ENCODE measurements at places on chromosomes 16 and 17. TPM values are rescaled to one million over a fixed set of nuclear protein-coding genes. Genes with fewer than 3 reads are reported as not detected.

MSLN gene
- 14.6 TPM for polyA plus RNA-seq

GRCh38 chr17:10127819-10128425 is 70.5 kb downstream of the GAS7 start:
- peak; percentile 87 for DNase-seq

NRN1L gene
- 0.89 TPM for polyA plus RNA-seq

ZNF267 gene
- polyA plus RNA-seq, result not detected

GRCh38 chr17:69326377-69327059 is 415 bp downstream of the ABCA5 start:
- DNase-seq, result peak; percentile 20

DNA sequence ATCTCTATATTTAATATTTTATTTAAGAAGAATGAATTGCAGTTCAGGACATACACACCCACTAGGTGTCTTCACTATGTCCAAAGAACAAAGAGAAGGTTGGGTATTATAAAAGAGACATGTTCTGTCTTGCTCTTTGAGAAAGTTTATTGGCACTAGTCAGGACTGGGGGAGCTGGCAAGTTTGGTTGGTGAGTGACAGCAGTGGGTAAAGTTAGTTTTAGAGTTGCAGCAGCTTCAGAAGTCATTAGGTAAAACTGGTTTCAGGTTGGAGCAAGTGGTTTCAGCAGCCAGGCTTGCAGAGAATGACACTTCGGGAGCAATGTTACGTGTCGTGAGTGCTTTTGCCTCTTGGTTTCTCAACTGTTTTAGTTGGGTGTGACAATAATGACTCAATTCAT is 142.2 kb upstream of the HS3ST3A1 start:
- no peak for DNase-seq

- no peak for DNase-seq
Observed at GRCh38 chr17:62800585-62800984, 7.5 kb downstream of the MARCHF10 start.
